ENCODE measurements at places on chromosomes 16 and 17.

DNA sequence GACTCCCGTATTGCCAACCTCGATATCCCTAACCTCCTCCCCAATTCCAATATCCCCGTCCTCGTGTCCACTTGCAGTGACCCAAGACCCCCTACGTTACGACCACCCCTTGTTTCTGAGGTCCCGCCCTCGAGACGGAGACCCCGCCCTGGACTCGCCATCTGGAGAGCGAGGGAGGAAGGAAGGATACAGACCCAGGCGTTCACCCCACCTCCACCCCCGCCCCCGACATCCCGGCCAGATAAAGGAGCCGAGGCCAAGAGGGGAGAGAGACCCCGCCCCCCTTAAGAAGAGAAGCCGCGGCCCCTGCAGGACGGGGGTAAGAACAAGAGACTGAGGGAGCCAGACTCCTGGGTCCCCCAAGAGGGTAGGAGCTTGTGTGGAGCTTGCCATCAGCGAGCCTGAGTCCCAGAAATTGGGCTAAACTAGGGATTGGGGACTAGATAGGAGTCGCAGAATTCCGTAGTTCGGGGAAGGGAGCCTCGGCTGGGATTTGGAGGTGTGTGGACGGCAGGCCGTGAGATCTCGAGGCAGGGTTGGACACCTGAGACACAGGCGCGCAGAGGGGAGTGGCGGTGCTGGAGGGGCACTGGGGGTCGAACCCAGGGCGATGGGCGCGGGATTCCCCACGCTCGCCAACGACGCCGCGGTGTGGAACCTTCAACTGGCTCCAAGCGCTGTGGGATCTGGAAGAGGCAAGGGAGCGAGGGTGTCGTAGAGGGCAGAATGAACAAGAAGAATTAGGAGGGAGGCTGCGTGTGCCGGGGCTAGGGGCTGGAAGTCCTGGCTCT is at the start of gene BCL6B:
BCL6B (plus strand) TSS at position 270 of the 791 bp plus-strand sequence. CDS start 622 bp downstream, outside the sequence.
- no peak for DNase-seq

GRCh38 chr16:76696876-76697275 is 419.7 kb downstream of the CNTNAP4 start:
- no peak for DNase-seq

DNA sequence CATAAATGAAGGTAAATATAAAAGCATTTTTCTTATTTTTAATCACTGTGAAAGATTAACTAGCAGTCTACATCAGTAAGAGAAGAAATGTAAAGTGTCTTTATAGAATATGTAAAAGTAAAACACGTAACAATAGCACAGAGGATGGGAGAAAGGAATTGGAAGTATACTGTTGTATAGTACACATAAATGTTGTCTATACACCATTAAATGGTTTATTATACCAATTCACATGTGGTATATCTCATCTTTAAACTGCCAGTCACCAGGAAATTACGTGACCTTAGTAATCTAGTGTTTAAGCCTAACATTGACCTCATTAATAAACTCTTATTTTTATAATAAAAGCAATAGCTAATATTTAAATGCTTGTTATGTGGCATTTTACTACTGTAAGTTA is 87.4 kb downstream of the USP32 start:
- DNase-seq, result no peak

DNA sequence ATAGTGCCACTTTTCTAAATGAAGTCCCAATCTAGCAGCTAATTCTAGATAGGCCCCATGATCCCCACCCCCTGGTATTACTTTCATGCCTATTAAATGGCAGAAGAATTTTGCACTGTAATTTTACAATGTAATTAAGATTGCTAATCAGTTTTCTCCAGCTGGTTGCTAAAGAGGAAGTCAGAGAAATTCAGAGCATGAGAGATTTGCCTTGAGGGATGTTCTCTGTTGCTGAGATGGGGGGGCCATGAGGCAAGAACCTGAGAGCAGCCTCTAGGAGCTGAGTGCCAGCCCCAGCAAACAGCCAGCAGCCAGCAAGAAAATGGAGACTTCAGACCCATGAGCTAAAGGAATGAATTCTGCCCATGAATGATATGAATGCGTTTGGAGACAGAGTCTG is 38.9 kb downstream of the SHCBP1 start:
- no peak for DNase-seq

- DNase-seq, result no peak
Observed at GRCh38 chr16:66614161-66614802, 9.8 kb downstream of the CMTM3 start.
